ENCODE measurements at places on chromosomes 5 and 9.

DNA sequence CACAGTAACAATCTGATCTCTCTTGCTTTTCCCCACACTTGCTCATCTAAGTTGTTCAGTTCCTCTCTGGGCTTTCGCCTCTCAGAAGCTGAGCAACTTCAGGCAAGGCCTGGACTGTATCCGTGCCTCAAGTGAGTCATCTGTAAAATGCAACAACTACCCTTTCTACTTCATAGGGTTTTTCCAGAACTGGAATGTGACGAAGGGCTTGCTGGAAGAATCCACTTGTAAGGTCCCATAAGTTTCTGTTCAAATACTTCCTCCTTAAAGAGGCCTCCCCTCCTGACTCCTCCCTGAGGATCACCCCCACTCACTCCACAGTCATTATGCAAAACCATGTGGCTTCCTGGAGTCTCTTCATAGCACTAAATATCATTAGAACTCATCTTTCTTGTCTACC, 17.5 kb upstream of the INSYN2B start:
- no peak for DNase-seq

- no peak for DNase-seq
Measured at GRCh38 chr9:93460689-93461413, 7.5 kb upstream of the FAM120AOS start.

- DNase-seq: no peak
Measured at GRCh38 chr9:117734523-117735314, 30.5 kb downstream of the TLR4 start.

DNA sequence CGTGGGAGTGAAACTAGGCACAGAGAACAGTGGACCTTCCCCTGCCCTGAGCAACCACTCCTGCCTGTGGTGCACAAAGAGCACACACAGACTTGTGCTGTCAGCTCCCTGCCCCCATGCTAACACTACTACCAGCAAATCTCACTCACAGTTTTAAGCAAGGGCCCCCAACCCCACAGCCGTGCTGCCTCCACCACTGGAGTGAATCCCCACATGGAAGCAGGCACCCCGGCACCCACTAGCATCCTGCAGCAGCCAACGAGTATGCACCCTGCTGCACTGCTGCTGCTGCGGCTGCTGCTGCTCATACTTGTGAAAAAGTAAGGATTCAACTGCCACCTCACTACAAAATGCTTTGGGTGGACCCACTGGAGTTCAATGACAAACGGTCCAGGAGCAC, 435.5 kb downstream of the SLCO4C1 start:
- DNase-seq: no peak

GRCh38 chr9:27856054-27856453, 282.8 kb upstream of the C9orf72 start:
- no peak for DNase-seq

DNA sequence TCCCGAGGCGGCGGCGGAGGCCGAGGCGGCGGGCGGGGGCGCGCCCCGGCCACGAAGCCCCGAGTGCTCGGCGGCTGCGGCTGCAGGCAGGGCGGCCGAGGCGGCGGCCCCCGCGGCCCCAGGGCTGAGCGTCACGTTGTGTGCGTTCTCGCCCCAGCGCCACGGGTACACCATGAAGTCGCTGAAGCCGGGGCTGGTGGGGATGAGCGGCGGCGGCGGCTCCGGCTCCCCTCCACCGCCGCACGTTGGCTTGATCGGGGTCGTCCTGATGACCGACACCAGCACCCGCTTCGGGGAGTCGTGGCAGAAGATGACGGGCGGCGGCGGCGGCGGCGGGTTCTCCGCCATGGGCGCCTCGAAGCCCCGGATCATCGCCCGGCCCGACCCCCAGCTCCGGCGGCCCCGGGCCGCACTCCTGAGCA, 498 bp downstream of the ZNF367 start:
- peak; percentile 22 for DNase-seq

DNA sequence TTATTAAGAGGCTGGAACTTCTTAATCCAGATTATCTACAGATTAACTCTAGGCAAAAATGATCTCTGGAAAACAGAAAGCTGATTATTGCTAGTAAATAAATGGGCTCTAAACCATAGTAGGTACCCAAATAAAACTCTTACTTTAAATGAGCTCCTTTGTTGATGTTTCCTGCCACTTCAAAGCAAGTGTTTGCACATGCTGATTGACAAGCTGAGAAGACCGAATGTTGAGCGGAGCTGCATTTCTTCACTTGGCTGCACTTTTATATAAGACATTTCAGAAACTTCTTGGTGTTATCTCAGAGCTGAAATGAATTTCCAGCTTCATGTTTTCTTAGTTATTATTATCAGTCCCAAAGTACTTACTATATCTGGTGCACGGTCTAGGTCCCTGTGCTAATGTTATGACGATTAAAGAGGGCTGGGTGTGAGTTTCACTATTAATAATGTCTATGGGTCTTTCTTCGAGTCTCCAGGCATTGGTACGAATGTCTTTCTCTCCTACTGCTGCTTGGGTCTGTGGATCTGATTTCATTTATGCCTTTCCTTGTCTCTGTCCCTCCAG, 58.6 kb upstream of the CTXN3 start:
- DNase-seq: no peak

DNA sequence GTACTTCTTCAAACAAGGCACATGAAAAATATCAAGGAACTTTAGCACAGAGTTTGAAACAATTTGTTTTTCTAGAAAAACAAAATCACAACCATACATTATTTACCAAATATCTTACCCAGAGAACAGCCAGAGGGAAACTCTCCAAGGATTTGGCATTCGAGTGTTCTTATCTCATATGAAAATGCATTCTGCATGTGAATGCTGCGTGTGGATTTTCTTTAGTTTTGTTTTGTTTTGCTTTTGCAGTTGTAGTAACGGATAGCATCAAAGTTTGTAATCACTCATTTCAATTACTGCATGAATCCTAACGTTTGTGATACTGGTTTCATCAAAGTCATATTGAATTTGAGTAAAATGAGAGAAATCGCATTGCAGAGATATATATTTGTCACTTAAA, 28.0 kb downstream of the ADAMTSL1 start:
- DNase-seq: no peak

- no peak for DNase-seq
Measured at GRCh38 chr9:27404661-27405060, 107.7 kb upstream of the EQTN start.

DNA sequence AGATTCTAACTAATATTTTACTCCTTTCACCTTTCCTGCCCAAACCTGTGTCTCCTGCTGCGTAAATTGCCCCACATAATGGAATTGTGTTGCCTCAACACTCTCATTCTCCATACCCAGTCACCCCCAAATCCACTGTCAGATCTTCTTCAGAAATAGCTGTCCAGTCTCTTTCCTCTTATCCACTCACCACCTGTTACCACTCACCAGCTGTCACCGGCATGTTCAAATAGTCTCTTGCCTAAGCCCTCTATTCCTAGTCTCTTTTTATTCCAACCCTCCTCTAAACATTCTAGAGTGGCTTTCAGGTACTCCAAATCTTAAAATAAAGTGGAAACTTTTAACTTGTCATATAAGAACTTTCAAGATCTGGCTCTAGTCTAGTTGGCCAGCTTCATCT, 262.0 kb upstream of the FBXL7 start:
- no peak for DNase-seq

- DNase-seq: no peak
Measured at GRCh38 chr5:131947445-131947844, 2.0 kb upstream of the MEIKIN start.

DNA sequence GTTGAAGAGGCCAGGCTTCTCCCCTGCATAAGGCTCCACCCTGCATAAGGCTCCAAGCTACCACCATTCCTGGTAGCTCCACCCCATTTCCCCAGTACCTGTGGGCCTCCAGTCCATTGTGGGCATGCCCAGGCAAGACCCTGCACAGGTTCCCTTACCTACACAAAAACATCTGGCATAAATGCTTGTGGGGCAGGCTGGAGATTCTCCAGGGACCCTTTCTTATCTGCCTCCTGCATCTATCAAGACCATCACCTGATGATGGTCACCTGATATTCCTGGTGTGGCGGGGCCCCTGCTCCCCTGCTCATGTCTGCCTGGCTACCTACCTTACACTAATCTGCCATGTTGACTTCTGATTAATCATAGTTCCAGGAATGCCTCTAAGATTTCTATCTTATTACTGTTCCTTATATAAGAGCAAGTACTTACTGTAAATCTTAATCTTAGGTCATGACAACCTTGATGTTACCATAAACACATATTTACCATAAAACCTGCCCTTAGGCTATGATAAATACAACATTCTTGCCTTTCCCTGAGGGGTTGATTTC, 41.0 kb downstream of the FGD3 start:
- DNase-seq: peak; percentile 59

DNA sequence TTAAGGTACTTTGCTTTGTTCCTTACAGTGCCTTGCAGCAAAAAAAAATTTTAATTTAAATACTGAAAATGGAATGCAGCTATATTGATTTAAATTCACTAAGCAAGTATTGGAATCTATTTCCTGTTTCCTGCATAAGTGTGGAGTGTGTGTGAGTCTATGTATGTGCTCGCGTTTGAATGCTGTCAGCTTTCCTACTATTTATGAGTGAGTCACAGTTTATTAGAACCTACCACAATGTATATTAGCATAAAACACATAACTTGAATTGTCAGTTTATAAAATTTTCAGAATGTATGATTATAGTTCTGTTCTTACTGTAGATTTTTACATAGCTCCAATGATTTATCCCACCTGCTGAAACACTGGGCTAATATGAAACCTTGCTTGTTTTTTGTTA, 302.1 kb downstream of the NR2F1-AS1 start:
- no peak for DNase-seq

- DNase-seq: no peak
Measured at GRCh38 chr9:119861842-119862241, 492.6 kb upstream of the BRINP1 start.

- DNase-seq: no peak
Measured at GRCh38 chr9:15077946-15078729, 167.9 kb upstream of the FREM1 start.

DNA sequence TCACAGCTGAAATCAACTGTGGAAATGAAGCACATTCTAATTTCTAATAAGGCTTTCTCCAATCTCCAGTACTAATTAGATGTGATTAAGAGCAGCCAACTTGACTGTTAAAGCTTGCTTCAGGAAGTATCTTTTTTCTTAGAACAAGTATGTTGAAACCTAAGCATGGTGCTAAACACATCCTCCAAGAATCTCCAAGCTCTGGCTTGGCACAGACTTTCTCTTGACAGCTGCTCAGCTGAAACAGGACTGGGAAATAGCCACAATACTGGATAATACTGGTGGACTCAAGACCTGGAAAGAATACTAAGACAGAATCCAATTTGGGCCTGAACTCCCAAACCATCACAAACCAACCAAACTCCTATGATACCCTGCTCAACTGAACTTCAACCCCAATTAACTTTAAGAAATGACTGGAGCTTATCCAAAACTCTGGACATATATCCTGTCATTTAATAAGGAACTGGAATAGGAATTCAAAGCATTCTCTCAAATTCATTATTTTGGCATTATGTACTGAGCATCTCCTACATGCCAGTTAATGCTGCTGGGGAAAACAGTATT, 16.2 kb downstream of the PRKAA1 start:
- no peak for DNase-seq

- no peak for DNase-seq
Measured at GRCh38 chr5:135999406-136000139, 29.2 kb upstream of the TGFBI start.

GRCh38 chr5:120684213-120684612, 220.1 kb downstream of the PRR16 start:
- no peak for DNase-seq

DNA sequence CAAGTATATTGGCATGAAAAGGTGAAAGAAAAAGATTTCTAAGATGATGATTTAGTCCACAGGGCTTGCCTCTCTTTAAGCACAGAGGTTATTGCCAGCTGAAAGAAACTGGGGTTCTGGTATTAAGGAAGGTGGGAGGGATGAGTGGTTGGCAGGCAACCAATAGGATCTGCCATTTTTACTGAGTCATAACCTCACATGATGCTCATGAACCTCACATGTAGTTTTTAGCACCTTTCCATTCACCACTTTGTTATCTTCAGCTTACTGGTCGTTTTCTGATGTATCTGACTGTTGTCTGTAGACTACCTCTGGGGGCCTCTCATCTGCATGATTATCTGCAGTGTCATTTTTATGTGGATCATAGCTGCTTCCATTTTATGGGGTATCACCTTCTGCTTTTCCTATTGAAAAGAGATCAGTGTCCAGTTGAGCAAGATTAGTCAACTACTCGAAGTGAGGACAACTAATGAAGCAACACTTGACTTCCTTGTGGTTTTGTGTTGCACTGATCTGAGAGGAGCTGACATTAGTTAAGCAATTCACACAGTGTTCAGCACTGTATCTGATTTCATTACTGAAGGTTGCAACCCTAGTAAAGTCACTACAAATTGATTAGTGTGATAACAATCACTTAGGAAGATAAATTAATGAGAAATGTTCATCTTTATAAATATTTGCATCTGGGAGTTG, 186.3 kb downstream of the SGCD start:
- DNase-seq: no peak

DNA sequence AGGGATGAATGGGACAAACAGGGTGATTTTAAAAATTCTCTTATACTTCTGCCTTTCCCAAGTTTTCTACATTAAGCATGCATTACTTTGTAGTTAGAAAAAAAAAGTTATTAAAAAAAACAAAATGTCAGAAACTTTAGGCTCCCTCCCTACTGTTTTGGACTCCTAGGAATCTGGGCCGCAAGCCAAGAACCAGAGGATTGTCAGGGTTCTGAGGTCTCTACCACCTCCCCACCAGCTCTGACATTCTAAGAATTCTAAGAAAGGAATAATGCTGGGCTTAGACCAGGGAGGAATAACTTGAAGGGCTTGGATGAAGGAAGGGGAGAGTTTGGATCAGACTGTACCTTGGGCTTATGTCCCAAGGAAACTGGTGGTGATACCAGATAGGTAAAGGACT, 1.1 kb upstream of the ARHGEF39 start:
- no peak for DNase-seq

DNA sequence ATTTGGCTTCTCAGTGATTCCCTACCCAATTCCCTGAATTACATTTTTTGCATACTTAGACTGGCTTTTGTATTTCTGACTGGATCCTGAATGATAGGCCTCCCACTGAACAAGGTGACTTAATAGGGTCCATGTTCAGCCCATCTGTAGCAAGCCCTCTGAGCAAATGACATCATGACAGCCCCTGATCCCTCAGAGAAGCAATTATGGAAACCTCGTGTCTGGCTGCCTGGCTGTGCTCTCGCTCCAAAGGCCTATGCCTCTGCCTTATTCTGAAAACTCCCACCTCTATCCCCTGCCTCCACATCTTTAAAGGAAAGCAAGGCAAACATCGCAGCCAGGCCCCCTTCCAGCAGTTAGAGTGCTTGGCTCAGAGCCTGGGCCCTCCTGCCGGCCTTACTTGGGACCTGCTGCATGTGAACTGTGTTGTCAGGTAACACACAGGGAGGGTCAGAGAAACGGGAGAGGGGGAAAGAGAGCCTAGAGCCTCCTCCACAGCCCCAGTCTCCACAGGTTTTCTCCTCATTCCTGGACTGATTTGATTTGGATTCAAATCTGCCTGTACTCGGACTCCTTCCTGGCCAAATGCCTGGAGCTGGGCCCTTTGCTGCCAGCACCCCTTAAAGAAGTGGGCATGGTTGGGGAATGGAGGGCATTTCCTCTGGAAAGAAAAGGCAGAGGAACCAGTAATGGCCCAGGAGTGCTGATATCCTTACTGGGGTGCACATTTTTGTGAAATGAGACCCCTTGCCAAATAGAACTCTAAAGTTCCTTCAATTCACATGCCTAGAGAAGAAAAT, 3.8 kb downstream of the DCANP1 start:
- no peak for DNase-seq

GRCh38 chr9:100167176-100167575, 68.1 kb downstream of the INVS start:
- no peak for DNase-seq

Measured in CD4-positive, alpha-beta T cell treated with Interleukin-15 for 4 hours (primary cell).